ENCODE measurements at places on chromosomes 16 and 17.

- no peak for DNase-seq
- no peak overlapping the region for H3K27ac ChIP-seq
- no peak overlapping the region for H3K4me3 ChIP-seq
- H3K36me3 ChIP-seq = no peaks in the 10 kb centered on the region
- no peaks in the 10 kb centered on the region for H3K27me3 ChIP-seq
These were observed 86.0 kb upstream of the KIF2B start for GRCh38 chr17:53736516-53737240.

DNA sequence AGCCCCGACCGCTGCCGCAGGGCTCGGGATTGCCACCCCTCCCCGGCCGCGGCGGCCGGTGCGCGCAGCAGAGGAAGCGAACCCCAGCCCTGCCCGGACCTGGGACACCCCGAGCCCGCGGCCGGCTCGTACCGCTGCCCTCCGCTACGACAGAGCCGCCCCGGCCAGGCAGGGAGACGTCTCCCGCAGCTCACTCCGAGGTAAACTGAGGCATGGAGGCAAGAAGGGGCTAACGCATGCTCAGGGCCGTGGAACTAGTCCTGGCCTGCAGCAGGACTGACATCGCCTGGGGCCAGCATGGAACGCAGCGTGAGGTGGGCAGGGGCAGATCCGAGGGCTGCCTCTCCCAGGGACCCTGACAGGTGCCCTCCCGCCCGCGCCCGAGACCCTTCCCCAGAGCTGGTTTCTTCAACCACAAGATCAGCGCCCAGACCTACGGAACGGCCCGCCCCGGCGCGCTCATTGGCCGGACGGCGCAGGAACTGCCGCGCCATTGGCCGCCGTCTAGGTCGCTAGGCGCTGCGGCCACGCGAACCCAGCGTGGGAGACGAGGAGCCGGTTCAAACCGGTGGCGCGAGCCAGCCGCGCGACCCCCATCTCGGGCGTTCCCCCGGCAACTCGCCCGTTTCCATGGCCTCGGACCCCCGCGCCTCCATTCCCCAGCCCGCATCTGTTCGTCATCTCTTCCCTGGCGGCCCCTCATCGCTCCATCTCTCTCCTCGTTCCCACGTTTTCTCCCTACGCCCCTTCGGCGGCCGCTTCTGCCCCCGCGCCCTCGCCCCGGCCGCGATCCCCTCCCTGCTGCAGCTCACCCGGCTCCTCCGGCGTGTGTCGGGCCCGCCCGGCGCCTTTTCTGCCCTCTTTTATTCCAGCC, at the start of gene SLC43A2:
TSS of gene SLC43A2 (minus strand) at position 853 of the 874 bp plus-strand sequence. CDS start 960 bp downstream, outside the sequence.
- peak within 1 kb of the TSS; percentile 94 for H3K4me3 ChIP-seq
- peak; percentile 82 for DNase-seq
- H3K27me3 ChIP-seq = peaks cover 14% of the 10 kb centered on the region
- peaks cover 15% of the 10 kb centered on the region for H3K4me1 ChIP-seq

- H3K4me1 ChIP-seq = no peaks in the 10 kb centered on the region
- no peak overlapping the region for H3K27ac ChIP-seq
- H3K36me3 ChIP-seq = no peaks in the 10 kb centered on the region
- H3K27me3 ChIP-seq = no peaks in the 10 kb centered on the region
- no peak for DNase-seq
These were observed 1121.6 kb upstream of the CDH8 start for GRCh38 chr16:63157818-63158217.

GRCh38 chr16:86134802-86135461, 236.0 kb downstream of the IRF8 start:
- no peaks in the 10 kb centered on the region for H3K4me1 ChIP-seq
- peaks cover 2% of the 10 kb centered on the region for H3K27me3 ChIP-seq
- DNase-seq = no peak
- no peaks in the 10 kb centered on the region for H3K36me3 ChIP-seq
- no peak overlapping the region for H3K4me3 ChIP-seq

DNA sequence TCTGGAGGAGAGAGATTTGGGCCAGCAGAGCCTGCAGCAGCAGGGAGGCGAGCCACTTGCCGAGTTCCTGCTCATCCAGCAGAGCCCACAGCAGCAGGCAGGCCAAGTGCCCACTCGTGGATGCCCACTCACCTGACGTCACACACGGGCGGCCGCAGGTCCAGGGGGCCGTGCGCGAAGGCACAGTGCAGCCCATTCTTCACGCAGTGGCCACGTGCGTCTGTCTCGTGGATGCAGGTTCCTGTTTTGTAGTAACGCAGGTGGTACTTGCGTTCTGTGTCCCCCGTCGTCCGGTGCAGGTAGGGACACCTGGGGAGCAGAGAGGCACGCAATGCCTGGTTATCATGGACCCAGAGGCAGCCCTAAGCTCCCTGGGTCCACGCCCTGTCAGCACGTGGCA, 11.5 kb downstream of the UNKL start:
- H3K4me3 ChIP-seq = no peak overlapping the region
- H3K4me1 ChIP-seq = peaks cover 11% of the 10 kb centered on the region
- DNase-seq = no peak
- no peak overlapping the region for H3K27ac ChIP-seq
- H3K36me3 ChIP-seq = no peaks in the 10 kb centered on the region
- peaks cover 11% of the 10 kb centered on the region for H3K27me3 ChIP-seq

DNA sequence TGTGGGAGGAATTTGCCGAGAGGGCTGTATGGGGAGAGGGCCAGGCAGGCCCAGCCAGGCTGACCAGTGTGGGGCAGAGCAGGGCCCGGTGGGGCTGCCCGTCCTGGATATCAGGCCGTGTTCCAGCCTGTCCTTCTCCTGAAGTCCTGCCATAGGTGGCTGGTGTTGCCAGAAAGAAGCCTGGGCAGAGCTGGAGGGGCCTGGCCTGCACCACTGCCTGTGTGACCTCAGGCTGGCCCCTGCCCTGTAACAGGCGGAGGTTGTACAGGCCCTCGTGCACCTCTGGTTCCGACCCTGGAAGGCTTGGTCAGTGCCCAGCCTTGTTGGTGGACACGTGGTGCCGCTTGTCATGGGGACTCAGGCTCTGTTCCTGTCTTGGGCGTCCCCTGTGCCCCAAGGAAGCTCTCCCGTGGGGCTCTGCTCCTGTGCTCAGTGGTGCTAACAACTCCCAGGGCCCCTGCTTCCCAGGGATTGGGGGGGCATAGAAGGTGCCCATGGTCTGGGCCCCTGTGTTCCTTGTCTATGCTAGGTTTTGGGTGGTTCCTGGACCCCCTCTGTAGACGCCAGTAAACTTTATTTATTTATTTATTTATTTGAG, 33.3 kb downstream of the ADCY7 start:
- H3K27me3 ChIP-seq = peaks cover 6% of the 10 kb centered on the region
- no peak for DNase-seq
- H3K27ac ChIP-seq = no peak overlapping the region
- H3K4me1 ChIP-seq = peaks cover 30% of the 10 kb centered on the region

GRCh38 chr16:88527186-88527936, 42.8 kb upstream of the ZC3H18 start:
- peaks cover 17% of the 10 kb centered on the region for H3K4me1 ChIP-seq
- H3K27me3 ChIP-seq = peaks cover 10% of the 10 kb centered on the region
- no peaks in the 10 kb centered on the region for H3K36me3 ChIP-seq
- DNase-seq = peak; percentile 70
- H3K27ac ChIP-seq = no peak overlapping the region

- H3K4me1 ChIP-seq = peaks cover 34% of the 10 kb centered on the region
- peak overlapping the region; percentile 71 for H3K27ac ChIP-seq
- no peaks in the 10 kb centered on the region for H3K36me3 ChIP-seq
These were observed 5.1 kb downstream of the SNAI3 start for GRCh38 chr16:88681084-88681680.

DNA sequence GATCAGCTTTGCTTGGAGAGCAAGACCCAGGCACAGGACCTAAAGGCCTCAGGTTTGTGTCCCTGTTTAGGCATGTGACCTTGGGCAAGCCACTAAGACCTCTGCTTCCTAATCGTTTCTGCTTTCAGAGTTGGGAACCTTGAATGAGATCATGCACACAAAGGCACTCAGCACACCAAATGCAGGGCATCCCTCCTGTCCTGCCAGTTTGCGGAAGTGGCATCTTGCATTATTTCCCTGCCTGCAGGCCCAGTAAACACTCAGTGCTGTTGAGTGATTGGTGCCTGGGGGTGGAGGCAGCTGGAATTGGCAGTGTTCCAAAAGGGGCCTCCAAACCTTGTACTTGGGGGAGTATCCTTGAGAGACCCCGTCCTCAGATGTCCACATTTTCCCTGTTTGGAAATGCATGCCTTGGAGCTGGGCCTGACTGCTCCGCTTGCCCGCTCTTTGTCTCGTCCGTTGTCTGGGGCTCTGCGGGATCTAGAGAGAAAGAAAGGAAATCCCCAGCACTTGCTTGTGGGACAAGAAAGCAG, 28.7 kb downstream of the MRM1 start:
- DNase-seq = no peak
- H3K27ac ChIP-seq = no peak overlapping the region
- H3K27me3 ChIP-seq = no peaks in the 10 kb centered on the region
- peaks cover 4% of the 10 kb centered on the region for H3K36me3 ChIP-seq

DNA sequence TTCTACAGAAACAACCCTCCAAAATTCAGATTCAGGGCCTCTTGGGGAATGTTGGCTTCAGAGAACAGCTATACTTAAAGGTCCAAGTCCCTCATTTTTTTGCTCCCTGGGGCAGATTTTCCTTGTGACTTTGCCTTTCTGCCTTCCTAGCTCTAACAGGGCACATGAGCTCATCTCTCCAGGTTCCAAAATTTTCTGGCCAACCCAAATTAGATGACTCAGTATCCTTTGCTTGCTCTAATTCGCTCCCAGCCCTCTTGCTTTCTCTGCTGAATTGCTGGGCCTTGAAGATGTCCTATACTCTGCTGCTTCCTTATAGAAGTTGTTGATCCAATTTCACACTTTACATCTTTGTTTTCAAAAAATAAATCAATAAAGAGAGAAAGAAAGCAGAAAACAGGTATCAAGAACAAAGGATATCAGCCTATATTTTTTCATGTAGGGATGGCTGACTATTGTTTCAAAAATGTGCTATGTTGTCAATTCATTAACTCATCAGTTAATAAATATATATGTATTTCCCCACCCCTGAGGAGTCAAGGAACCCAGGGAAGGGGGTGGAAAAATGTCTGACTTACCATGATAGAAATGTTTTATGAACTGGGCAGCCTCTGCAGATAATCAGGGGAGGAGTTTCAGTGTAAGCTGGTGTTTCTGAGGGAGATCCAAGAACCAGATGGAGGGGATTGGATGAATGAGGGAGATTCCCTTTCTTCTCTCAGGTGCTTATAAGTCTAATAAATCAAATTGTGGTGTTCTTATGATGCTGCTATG, 1.0 kb upstream of the KRTAP4-2 start:
- no peak overlapping the region for H3K4me3 ChIP-seq
- H3K4me1 ChIP-seq = no peaks in the 10 kb centered on the region
- no peak overlapping the region for H3K27ac ChIP-seq
- peaks cover 2% of the 10 kb centered on the region for H3K27me3 ChIP-seq

DNA sequence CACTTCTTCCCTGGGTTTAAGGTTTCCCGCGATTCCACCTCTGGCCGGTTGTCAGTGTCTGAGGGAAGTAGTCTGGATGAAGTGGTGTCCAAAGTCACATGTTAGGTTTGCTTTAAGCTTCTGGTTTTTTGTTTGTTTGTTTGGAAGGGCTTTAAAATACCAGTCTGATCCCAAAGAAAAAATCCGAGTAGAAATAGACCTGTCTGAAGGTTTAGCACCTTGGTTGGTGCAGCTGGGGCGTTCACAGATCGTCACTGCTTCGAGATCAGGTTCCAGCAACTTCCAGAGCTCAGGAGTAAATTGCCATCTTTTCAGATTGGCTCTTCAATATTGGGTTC, 567 bp downstream of the TMEM97 start:
- peaks cover 10% of the 10 kb centered on the region for H3K27me3 ChIP-seq
- H3K27ac ChIP-seq = peak overlapping the region; percentile 85
- H3K36me3 ChIP-seq = no peaks in the 10 kb centered on the region

DNA sequence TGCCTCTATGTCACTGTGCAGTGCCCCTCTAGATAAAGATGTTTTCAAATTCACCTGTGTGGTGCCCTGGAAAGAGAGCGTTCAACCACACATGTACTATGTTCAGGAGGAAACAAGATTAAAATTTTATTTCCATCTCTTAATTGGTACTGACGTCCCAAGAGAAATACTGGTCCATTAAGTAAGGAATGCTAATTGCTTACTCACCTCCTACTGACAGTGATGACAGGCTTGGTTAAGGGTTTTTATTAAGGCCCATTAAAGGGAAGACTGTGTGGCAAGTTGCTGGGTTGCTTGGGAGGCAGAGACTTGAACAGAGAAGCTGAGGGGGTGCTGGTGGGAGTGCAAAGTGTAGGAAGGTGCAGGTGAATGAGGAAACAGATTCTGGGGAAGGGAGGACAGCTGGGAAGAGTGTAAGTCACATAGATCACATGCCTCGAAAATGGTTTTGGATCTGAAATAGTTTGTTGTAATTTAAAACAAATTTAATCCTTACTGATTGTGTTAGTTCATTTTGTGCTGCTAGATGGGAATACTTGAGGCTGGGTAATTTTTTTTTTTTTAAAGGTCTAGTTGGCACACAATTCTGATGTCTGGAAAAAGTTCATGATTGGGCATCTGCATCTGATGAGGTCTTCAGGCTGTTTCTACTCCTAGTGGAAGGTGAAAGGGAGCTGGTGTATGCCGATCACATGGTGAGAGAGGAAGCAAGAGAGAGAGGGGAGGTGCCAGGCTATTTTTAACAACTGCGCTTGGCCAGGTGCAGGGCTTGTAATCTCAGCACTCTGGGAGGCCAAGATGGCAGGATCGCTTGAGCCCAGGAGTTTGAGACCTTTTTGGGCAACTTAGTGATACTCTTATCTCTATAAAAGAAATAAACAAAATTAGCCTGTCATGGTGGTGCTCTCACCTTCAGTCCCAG, 140.5 kb downstream of the CACNG3 start:
- no peak overlapping the region for H3K27ac ChIP-seq
- no peaks in the 10 kb centered on the region for H3K4me1 ChIP-seq
- DNase-seq = no peak
- no peaks in the 10 kb centered on the region for H3K36me3 ChIP-seq

GRCh38 chr17:53627511-53627910, 195.2 kb upstream of the KIF2B start:
- no peak for DNase-seq
- H3K4me3 ChIP-seq = no peak overlapping the region
- no peaks in the 10 kb centered on the region for H3K36me3 ChIP-seq
- H3K27me3 ChIP-seq = no peaks in the 10 kb centered on the region

Measured in immature natural killer cell (primary cell).